ENCODE measurements at places on chromosomes 16 and 17.
A peak's percentile ranks its signal among the peaks of the same experiment; 100 is the strongest.

DNA sequence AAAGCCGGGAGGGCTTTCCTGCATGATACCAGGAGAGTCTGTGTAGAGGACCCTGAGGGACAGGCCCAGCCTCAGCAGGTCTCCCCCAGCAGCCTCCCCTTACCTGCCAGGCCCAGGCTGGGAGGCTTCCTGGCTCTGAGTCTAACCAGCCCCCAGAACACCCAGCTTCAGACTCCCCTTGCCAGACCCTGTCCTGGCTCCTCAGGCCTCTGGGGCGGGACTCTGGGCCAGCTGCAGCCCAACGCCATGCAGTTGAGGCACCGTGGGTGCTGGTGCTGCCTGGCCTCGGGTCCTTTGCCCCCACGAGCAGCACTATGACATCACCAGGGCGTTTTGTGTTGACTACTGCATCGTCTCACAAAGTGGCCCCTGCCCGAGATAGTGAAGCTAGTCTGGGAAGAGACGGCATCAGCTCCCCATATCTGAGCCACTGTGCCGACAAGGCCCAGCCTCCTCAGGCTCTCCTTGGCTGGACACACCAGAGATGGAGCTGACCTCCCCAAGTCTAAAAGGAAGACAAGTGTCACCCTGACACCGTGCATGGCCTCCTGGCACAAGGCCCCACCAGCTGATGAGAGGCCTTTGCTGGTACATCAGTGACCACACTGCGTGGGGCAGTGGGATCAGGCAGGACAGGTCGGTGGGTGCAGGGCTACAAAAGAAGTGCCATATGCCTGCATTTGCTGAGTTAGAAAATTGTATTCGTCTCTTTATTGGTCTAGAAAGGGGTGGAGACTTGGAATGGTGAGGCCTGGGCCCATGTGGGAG, 10.6 kb downstream of the ALDH3A1 start:
- no peak for DNase-seq

- no peak for DNase-seq
Observed at GRCh38 chr17:4594931-4595684, 10.8 kb downstream of the SMTNL2 start.

DNA sequence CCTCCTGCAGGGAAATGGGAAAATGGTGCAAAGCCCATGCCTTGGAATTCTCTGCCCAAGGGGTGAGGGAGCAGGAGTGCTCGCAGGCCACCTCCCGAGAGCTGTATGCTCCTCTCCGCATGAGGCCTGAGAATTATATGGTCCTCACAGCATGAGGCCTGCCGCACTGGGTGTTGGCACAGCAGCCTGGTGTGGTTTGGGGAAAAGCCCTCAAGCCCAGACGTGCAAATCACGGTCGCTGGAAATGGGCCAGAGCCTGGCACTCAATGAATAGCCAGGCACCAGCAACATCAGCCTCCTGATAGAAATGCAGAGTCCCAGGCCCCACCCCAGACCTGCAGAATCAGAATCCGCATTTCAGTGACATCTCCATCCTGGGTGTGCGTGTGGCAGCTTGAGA, 156.4 kb upstream of the FOXF1 start:
- DNase-seq: no peak

GRCh38 chr17:78920528-78920927, 4.7 kb downstream of the TIMP2 start:
- DNase-seq: no peak

GRCh38 chr16:84717484-84717883, 17.7 kb downstream of the USP10 start:
- DNase-seq: no peak

GRCh38 chr16:87416826-87417527, 24.8 kb downstream of the MAP1LC3B start:
- DNase-seq: no peak

GRCh38 chr17:30278032-30278431, 13.7 kb downstream of the BLMH start:
- no peak for DNase-seq

DNA sequence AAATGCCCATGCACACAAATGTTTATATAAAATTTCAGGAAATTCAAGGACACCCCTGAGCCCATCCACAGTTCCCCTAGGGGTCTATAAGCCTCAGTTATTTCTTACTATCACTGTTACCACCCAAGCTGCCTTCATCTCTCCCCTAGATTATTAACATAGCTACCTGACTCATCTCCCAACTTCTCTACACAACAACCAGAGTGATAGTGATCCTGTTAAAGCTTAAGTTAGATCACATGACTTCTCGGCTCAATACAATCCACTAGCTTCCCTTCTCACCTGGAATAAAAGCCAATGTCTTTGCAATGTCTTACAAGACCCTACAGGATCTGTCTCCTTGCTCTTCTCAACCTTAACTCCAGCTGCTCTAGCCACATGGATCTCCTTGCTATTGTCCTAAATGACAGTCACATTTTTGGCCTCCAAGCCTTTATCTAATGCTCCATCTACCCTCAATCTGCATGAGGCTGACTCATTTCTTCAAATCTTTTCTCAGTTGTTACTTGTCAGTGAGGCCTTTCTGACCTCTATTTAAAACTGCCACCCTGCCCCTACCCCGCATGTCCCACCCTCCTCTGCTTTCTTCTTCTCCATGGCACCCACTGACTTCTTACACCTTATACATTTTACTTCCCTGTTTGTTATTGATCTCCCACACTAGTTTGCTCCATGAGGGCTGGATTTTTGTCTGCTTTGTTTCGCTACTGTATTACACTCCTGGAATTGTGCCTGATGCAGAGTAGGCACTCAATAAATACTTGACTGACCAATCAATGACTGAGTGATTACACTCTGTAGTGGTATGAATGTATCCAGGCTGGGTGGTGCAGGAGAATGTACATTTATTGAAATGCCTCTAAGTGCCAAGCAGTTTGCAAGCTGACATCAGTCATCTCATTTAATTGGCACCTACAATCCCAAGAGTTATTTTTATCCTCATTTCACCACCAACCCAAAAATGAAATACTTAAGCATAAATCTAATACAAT, 5.2 kb upstream of the LIG3 start:
- no peak for DNase-seq

DNA sequence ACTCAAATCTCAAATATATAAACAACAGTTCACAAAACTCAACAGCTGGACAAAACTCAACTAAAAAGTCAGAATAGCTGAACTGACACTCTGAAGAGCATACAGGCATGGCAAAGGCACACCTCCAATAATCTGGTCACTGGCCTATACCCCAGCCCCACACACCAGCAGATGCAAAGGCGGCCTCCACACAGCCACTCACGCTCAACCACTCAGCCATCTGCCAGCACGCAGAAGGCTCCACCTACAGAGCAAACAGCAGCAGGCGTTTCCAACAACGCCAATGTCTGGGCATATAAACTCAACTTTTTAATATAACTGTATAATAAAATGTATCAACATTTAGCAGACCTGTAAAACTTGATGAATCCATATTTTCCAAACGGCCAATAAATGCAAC, 17.2 kb downstream of the USP7 start:
- no peak for DNase-seq

DNA sequence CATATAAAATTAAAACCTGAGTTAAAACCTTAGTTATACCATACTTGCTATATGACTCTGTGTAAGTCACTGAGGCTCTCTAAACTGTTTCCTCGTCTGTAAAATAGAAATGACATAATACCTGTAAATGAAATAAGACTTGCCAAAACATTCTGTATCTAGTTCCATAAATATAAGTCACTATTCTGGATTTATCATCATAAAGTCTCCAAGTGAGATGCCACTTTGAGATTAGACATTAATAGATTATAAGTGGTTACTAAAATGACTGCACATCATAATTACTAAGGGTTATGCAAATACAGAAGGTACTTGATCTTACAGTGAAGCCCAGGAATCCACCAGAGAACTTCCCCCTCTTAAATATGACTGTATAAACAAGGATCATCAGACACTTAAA, 12.0 kb upstream of the BRIP1 start:
- no peak for DNase-seq

GRCh38 chr16:546909-547770, 13.1 kb upstream of the PRR35 start:
- DNase-seq: no peak

DNA sequence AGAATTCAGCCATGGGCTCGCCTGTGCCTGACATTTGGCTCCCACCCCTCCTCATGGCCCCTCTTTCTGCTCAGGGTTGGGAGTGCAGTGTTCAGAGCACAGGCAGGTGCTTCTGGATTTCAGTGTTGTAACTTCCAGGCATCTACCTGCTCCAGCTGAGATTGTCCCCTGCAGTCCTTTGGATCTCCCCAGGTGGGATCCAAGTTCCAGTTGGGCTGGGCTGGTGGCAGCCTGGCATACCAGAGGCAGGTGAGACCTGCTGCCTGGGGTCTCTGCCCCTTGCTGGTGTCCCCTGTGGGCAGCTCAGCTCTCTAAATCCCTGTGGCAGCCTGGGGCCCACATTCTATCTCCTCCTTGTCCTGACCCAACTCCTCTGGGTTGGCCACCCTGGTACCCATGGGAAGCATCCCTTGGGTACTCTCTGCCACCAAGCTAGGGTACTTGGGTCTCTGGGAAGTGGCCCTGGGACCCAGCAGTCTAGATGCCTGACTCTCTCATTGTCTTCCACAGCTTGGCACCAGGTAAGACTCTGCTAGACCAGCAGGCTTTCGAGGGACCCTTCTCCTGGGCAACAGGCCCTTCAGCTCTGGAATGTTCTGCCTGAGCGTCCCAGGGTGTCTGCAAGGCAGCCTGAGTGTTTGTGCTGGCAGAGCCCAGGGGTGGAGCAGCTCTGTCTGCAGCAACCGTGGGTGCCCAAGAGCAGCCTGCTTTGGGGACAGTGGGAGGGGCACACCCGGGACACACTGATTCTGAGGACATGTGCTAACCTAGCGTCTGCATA, 42.5 kb downstream of the DNAH17 start:
- DNase-seq: no peak

GRCh38 chr16:87540072-87540896, 47.5 kb upstream of the ZCCHC14 start:
- DNase-seq: no peak

- DNase-seq: peak; percentile 30
Observed at GRCh38 chr17:12549499-12550041, 116.1 kb upstream of the MYOCD start.

DNA sequence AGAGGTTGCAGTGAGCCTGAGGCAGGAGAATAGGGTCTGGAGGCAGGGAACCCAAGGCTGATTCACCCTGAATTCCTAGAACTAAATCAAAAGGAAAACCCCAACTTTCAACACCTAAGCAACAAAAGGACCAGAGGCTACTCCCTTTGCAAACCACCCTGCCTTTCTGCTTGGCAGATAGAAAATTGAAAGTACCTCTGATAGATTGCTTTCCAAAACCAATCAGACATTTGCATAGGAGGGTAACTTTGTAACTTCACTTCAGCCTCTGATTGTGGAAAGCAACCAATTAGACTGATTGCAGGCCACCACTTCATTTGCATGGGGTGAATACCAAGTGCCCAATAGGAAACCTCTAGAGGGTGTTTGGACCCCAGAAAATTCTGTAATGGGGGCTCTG, 10.9 kb upstream of the TMEM98 start:
- DNase-seq: no peak

Data from fibroblast of skin of left biceps (primary cell).